Stimulated activated CD4-positive, alpha-beta T cell treated with anti-CD3 and anti-CD28 coated beads, Interleukin-15, amount 100 ng/mL, for 48 hours (primary cell): ENCODE measurements at places on chromosomes 2 and 18.

DNA sequence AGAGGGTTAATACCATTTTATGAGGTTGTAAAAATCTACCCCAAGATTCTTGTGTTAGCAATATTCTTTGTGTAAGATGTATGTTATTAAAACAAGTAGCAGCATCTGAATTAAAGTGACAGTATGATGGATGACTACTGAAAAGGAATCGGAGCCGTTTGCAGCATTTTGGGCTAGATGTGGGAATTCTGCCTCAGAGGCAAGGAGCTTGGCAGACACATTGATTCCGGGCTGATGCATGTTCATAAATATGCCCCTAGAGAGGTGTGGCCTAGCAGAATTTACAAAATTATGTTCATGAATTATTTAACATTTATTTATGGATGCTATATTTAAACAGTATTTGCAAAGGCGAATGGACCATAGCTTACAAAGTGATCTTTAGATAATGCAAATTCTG is 389.0 kb upstream of the ETAA1 start:
- no peak for DNase-seq

DNA sequence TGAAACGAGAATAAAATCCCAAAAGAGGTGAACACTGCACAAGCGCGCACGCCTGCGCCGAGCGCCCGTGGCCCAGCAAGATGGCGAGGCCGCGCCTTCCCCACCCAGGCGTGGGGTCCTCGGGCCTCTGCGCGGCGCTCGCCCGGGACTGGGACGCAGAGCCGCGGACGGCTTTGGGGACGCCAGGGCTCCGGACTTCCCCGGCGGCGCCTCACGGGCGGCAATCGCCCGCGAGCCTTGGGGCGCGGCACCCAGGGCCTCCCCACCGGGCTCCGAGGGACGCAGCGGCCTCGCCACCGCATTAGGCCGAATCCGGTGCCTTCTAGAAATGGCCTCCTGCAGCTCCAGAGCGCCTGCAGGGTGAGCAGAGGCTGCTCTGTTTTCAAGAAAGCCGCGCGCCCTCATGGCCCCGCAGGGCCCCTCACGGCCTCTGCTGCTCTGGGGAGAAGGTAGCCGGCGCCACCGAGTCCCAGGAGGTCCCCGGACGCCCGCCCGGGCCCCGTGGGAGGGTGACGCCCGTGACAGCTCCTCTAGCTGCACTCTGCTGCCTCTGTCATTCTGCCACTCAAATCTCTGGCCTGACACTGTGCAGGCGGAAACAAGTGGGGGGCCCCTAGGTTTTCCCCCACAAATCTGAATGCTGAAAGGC is 35.9 kb upstream of the POMC start:
- DNase-seq = no peak

DNA sequence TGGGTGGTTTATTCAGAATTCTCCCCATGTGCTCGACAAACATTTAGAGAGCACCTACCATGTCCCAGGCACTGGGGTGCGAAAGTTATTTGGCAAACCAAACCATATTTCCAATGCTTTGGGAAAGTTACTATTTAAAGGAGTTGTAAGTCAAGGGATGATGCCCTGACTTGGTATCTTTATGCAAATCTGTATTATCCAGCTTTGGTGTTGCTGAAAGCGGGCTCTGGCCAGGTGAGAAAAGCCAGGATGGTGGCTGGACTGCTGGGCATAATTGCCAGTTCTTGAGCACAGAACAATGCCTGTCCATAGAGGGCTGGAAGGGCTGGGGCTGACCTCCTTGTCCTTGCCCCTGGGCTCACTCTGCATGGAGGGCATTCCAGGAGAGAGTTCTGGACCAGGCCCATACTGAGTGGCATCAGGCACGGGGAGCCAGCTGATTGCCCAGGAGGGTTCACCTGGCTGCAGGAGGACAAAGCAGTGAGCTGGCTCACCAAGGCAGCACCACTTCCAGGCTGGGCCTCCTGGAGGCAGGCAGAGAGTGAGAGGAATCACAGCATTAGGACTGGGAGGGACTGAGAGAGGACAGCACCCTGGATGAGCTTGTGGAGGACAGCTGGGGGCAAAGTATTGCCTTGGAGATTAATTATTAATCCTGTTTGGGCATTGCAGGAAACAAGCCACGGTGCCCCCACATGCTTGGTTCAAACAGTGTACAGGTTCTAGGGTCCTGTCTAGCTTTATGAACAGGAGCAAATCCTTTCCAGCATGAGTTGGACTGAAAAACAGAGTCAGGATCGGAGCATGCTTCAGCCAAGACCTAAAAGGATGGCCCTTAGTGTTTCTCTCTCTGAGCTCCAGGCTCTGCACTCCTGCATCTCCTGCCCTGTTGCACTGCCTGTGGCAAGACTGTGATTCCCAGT is 7.1 kb downstream of the KHK start:
- no peak for DNase-seq

DNA sequence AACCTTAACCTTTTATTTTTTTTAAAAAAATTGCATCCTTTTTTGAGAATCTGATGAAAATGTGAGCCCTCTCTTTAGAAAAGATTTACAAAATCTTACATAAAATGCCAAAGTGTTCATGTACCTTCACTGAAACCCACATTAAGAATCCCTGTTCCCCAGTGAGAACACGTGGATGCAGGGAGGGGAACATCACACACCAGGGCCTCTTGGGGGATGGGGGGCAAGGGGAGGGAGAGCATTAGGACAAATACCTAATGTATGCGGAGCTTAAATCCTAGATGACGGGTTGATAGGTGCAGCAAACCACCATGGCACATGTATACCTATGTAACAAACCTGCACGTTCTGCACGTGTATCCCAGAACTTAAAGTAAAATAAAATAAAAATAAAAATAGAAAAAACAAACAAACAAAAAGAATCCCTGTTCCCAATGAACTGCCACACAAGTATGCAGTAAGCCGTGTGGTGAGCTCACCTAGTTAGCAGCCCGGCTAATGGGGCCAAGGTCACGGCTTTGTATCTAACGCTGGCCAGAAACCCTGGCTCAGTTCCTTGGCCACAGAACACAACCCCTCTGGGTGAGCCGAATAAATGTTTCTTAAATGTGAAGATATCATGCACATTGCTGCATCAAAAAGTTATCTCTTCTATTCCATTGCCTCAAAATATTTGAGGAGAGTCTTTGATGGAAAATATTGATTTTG is 41.4 kb downstream of the CHST9 start:
- no peak for DNase-seq

- no peak for DNase-seq
These were observed 379.0 kb downstream of the ZEB2 start for GRCh38 chr2:144140891-144141290.

GRCh38 chr18:45012286-45012685 is 331.6 kb downstream of the SETBP1 start:
- DNase-seq = no peak

GRCh38 chr2:241680044-241680443 is 6.6 kb downstream of the DTYMK start:
- DNase-seq = no peak

DNA sequence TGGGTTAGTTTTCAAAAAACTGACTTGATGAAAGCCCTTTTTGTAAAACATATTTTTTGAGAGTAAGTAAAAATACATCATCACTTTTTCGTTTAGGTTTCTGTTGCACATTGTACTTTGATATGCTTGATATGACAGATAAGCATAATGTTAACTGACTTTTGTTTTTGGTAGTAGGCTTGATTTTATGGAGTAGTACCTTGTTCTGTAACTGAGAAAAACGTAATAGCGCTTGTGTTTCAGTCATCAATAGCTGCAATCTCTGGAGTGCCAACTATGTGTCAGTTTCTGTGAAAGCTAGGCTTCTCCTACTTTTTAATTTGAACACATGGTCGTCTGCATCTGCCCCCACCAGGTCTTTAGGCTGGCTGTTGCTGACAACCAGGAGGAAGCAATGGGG is 1.3 kb downstream of the LCLAT1 start:
- DNase-seq = no peak

DNA sequence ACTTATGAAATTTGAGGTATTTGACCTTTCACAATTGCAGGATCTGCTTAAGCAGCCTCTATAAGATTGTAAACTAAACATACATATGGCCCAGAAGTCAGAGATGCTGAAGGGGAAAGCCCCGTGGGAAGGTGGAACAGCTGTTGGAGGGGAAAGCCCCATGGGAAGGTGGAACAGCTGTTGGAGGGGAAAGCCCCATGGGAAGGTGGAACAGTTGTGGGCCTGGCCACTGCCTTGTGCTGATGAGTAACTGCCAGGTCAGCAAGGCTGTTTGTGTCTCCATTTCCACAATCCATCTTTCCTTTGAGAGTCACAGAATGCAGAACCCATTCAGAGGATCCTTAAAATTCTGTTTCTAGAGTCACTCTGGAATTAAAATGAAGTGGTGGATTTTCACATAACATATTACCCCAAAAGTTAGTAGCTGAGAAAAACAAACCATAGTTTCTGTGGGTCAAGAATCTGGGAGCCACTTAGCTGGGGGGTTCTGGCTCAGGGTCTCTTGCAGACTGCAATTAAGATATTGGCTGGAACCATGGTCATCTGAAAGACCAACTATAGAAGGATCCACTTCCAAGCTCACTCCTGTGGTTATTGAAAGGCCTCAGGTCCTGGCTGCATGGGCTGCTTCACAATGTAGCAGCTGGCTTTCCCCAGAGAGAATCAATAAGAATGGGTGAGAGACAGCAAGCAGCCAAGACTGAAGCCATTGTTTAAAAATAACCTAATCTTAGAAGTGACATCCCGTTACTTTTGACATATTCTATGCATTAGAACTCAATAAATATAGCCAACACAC is 86.6 kb upstream of the CAVIN2 start:
- peak; percentile 1 for DNase-seq

DNA sequence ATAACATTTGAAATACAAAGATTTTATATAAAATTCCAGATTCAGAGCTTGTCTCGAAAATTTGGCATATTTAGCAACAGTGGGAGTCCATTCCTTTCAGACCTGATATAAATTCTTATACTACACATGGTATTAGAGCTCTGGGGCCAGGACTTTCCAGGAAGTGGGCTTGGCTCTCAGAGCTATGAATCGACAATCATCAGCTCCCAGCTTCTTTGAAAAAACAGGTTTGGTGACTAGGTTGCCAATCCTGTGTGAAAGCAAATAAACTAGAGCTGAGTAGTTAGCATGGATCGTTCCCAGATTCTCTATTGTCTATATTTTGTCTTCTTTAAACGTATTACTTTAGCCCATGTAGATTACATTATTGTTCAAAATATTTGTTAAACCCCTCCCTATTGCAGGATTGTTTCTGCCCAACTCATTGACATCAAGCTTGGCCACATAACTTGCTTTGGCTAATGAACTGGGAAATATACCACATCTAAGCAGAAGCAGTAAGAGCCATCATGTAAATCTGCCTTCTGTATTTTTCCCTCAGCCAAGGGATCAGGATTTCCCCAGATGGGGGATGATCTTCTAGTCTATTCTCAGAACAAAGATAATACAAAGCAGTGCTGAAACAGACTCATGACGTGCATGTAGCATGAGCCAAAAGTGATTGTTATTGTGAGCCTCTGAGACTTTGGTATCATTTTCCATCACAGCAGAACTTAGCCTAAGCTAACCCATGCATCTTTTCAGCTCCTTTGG is 105.4 kb downstream of the KCNH7 start:
- DNase-seq = no peak

- peak; percentile 38 for DNase-seq
These were observed 29.2 kb upstream of the TEX44 start for GRCh38 chr2:231563378-231563961.

GRCh38 chr18:43279015-43279744 is 1.9 kb upstream of the SYT4 start:
- no peak for DNase-seq

DNA sequence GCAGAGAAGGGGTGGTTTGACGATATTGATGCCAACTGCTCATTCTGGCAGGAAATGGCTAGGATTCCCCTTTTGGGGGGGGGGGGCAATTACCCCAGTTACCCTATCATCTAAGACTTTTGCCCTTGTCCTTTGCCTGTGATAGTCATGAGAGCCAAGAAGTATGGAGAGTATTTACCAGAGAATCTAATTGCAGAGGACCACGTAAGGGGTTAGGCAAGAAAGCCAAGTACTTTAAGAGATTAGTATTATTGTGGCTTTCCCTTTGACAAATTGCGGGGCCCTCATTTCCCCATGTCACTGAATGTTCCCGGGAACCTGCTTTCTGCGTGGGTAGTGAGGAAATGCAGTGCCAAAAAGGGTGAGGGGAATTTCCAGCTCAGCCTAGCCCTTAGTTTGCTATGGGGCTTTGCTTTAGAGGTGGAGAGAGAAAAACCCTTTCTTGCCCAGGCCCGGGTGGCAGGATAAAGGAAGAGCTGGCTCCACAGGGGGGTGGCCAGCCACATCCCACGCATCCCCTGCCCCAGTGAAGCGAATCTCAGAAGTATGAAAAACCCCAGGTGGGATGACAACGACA is 1.5 kb downstream of the AQP4 start:
- DNase-seq = no peak

- DNase-seq = no peak
These were observed 64.4 kb upstream of the AFF3 start for GRCh38 chr2:100206731-100207255.

GRCh38 chr2:239559417-239560261 is 158.8 kb upstream of the HDAC4 start:
- no peak for DNase-seq

- no peak for DNase-seq
These were observed 63.5 kb upstream of the THOC1 start for GRCh38 chr18:331221-331821.

DNA sequence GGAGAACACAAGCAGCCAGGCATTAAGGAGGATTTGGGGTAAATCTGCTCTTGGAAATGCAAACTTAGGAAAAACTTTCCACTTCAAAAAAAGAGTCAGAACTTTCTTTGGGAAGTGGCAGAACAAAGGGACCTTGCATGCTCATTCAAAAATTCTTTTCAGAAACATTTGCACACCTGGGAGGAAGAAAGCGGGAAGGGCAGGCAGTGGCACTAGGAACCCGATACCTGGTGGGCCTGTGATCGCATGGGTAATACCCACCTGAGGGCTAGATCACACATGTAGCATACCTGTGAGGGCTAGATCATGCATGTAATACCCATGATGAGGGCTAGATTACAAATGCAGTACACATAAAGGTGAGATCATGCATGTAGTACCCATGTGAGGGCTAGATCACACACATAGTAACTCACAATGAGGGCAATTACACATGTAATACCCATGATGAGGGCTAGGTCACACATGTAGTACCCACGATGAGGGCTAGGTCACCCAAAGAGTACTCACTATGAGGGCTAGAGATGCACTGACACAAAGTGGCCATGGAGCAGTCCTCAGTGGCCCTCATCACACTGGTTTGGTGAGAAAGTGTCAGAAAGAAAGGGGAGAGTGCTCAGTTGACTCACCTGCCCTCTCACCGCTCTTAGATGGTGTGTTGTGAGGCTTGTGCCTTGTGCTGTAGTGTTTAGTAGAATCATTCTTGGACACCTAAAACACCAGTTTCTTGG is 212.5 kb downstream of the DLGAP1 start:
- no peak for DNase-seq

DNA sequence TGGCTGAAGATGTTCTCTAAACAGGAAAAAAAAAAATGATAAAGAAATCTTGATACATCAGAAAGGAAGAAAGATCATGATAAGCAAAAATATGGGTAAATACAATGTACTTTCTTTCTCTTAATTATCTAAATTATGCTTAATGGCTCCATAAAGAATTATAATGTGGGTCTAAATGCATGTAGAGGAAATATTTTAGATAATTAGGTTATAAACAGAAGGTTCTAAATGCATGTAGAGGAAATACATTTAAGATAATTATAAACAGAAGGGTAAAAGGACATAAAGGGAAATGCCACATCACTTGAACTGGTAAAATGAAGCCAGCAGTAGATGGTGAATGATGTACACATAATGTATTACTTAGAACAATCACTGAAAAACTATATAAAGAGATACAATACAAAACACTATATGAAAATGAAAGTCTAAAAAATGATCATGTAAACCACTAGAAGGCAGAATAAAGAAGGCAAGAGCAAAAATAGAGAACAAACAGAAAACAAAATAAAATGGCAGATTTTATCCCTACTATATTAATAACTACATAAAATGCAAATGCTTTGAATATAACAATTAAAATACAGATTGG is 308.4 kb upstream of the CDH2 start:
- DNase-seq = no peak
